Right kidney (tissue), 9 donors: ENCODE measurements at places on chromosomes 3 and 15.

GRCh38 chr3:179402963-179403362 is 48.3 kb downstream of the GNB4 start:
- no peak for DNase-seq

DNA sequence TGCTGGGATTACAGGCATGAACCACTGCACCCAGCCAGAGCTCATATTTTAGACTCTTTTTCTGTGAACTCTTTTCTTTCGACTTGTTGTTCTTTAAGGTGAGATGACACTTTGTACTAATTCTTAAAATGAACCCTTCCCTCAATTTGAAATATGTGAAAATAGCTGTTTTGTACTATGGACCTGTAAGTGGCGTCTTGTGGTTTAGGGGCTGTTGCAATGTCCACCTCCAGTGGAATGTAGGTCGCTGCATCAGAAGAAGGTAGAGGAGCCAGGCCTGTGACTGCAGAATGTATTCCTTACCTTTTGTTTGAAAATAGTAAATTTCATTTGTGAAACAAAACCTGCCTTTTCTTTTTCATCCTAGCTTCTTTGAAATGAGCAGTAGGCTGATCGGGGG is 38.9 kb downstream of the FNDC3B start:
- DNase-seq, result no peak

- no peak for DNase-seq
Observed at GRCh38 chr3:178381971-178382448, 154.2 kb upstream of the KCNMB2 start.

DNA sequence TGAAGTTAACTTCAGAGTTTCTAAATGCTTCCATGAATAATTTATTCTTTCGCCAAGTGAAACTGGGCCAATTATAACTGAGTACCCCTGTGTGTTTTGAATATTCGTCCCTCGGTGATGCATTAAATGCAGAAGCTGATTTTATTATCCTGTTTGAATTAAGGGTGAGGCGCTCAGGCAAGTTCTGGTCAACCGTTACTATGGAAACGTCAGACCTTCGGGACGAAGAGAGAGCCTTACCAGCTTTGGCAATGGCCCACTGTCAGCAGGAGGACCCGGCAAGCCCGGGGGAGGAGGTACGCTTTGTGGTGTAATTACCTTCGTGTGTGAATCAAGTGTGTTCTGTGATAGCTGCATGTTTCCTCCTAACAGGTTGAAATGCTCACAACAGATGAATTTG is 239.8 kb downstream of the ITPR1 start:
- DNase-seq, result no peak

GRCh38 chr15:74545776-74546656 is 5.0 kb downstream of the ARID3B start:
- peak; percentile 81 for DNase-seq

DNA sequence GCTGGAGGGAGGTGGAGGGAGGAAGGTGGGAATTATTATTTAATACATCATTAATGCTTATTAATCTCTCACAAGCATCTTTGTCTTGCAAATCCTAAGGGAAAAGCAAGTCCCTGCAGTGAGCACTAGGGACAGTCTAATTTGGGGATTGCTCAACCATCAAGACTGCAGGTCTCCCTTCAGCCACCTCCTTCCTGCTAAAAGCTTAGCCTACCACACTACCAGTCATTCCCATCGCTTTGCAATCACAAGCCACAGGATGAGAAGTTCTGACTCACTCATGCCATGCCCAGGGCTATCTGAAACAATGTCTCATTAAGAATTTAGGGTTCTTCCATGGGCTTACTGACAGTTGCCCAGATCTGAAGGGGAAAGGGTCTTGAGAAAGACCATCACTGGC is 51.0 kb upstream of the EIF1B start:
- no peak for DNase-seq
